ENCODE measurements at places on chromosomes 12 and 14.

GRCh38 chr14:90784621-90785270 is 31.5 kb downstream of the TTC7B start:
- no peak for DNase-seq

GRCh38 chr14:60197629-60198303 is 32.6 kb upstream of the DHRS7 start:
- DNase-seq: no peak

- no peak for DNase-seq
Measured at GRCh38 chr14:39733741-39734140, 301.5 kb upstream of the FBXO33 start.

DNA sequence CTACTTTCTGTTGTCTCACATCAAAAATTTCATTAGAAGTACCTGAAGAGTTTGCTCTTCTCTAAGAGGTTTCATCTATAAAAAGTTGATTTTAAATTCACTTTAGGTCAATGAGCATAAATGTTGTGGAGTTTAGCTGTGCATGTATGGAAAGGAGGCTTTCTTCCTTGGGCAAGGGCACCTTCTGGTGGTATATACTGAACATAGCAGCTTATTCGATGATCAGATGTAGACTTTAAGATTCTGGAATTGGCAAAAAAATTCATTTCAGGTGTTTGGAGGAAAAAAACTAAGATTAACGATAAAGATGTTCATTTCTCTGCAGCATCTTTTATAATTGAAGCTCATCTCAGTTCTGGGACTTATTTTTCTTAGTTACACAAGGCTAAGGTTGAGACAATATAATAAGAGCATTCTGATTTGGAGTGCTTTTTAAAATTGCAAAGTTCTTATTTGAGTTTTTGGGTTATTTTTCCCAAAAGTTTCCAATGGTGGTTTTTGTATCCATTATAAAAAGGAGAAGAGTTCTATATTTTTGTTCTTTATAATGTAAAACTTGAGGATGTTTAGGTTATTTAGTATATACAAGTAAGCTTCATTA is 46.8 kb downstream of the TMEM117 start:
- peak; percentile 76 for DNase-seq

DNA sequence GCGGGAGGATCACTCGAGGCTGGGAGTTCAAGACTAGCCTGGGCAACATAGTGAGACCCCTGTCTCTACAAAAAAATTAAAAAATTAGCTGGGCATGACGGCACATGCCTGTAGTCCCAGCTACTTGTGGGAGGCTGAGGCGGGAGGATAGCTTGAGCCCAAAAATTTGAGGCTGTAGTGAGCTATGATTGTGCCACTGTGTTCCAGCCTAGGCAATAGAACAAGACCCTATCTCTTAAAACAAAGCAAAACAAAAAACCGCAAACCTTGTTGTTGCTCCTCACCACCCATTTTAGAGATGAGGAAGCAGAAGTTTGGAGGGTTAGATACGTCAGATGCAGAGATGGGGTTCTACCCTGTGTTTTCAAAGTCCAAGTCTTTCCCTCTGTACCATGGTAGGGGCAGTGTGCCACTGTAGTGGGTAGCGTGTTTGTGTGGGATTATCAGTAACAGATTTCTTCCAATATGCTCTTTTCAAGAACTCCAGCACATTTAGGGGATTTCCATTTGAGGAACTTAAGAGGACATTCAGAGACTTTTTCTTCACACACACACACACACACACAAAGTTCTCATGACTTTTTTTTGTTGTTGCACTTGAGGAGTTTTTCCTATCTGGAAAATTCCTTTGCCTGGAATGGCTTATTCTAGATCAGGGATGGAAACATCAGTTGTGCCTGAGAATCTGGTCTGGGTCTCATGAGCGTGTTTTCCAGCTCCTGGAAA is 186.5 kb downstream of the CHST11 start:
- DNase-seq: no peak

DNA sequence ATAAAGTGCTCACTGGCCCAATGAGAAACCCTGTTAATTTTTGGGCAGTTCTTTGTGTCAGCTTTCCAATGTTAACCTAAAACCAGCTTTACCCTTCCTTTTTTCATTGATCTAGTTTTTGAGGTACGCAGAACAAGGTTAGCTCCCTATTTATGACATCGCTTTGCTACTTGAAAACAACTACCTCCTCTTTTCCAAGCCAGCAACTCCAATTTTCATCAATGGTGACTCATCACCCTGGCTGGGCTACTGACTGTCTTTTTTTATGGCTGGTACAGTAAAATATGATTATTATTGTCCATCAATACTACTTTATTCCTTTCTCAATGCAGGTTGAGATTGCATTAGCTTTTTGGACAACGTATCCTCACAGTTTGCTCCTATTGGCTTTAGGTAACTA is 22.5 kb upstream of the AKAP6 start:
- DNase-seq: peak; percentile 39

GRCh38 chr12:132597333-132598316 is 12.8 kb downstream of the LRCOL1 start:
- peak; percentile 79 for DNase-seq

DNA sequence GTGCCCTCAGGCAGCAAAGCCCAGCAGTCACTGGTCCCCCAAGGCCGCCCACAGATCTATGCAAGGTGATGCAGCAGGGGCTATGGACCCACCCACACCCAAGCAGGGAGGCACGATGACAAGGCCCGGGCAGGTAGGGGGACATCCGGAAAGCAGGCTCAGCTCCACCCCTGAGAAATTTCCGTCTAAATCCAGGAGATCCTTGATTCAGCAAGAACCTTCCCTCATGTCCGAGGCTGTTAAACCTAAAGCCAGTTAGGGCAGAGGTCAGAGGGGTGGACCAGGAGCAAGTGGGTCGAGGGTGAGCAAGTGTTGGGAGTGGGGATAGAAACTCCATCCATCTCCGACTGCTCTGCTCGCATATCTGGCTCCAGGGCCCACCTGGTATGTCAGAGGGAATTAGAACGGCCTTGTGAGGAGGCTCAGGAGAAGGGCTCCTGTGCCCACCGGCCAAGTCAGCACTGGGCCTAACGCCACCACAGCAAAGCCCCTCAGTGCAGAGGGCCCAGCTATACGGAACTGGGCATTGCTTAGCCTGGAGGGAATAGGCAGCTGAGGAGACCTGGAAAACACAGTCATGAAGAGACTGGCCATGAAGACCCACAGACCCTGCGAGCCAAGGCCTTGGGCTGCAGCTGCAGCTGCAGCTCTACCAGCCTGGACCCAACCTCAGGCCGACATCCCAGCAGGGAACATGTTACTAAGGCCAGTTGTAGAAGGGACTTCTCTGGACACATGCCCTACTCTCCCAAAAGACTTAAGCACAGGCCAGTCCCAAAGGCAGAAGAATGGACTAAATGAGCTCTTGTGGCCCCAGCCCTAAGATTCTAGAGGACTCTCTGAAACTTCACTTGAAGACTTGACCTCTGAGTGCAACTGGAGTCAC is 34.3 kb downstream of the DAD1 start:
- DNase-seq: no peak

DNA sequence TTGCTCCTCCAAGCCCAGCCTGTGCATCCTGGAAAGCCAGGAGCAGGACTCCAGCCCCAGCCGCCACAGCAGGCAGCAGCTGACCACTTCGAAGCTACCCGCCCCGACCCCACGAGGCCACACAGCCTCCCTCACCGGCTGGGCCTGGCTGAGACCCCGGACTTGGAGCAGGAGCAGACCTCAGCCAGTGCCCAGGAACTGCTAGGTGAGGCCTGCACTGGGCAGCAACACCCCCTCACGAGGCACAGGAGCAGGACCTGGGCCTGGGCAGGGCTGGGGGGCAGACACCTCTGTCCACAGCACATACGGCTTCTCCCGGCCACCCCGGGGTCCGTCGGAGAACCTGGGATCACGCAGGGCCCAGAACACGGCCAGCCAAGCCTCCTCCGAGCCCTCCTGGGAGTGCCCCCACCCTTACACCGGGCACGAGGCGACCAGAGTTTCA is 137.4 kb upstream of the C14orf180 start:
- DNase-seq: no peak

GRCh38 chr12:65825507-65826352 is 1.4 kb downstream of the HMGA2 start:
- DNase-seq: peak; percentile 11

DNA sequence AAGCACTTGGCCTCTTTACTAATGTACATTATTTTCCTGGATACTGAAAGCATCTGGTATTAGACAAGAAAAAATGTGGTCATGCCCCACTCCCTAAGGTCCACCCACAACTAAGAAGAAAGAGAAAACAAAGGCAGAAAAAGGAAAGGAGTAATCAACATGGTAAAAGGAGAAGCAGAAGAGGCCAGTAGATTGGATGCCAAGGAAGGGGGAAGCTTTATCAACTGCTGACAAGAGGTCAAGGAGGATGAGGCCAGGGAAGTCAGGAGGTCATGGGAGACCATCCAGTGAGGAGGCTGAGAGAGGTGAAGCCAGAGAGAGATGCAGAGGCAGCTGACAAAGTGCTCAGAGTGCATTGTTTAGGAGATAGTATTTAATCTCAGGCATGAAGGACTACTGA is 383.5 kb downstream of the ZFP36L1 start:
- DNase-seq: no peak

GRCh38 chr12:114976372-114976771 is 292.4 kb upstream of the TBX3 start:
- DNase-seq: no peak

DNA sequence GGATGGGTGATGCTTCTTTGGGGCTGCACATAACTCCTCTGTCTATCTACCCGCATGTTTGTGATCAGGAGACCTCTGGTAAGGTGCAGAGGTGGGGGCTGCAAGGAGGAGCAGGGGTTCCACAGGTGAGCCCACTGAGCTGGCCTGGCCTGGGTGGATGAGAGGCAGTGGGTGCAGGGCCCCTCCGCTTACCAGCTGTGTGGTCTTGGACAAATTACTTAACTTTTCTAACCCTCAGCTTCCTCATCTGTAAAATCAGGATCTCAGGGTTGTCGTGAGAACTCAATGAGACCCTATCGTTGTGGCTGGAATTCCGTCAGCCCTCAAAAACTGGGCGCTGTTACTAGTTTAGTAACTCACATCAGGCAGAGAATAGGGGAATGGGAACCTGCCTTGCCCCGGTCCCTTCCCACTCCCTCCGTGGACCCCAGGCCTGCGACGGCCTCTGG is 7.5 kb downstream of the PTPN6 start:
- no peak for DNase-seq

GRCh38 chr14:52021957-52022600 is 32.7 kb downstream of the RTRAF start:
- no peak for DNase-seq

DNA sequence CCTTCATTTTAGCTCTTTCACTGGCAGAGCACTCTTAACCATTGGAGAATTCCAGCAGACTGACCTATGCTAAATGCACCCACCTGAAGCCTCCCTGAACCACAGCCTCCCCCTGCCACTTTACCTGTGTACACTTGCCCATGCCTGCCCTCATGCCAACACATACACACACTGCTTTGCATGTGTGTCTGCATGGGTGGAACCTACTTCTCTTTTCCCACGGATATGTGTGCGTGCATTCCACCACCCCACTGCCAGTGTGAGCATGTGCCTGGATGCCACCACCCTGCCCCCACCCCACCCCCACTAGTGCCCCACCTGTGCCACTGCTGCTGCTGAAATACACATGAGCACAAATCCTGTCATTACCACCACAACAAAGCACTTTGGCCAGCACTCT is 49.5 kb upstream of the EEA1 start:
- no peak for DNase-seq

- DNase-seq: no peak
Measured at GRCh38 chr14:23076785-23077408, 18.0 kb downstream of the ACIN1 start.

- DNase-seq: no peak
Measured at GRCh38 chr12:121693155-121693687, 19.3 kb upstream of the TMEM120B start.

- peak; percentile 82 for DNase-seq
Measured at GRCh38 chr12:49789992-49790391, 38.2 kb downstream of the NCKAP5L start.
